ENCODE measurements at places on chromosomes 13 and 19.
A peak's percentile ranks its signal among the peaks of the same experiment; 100 is the strongest.

DNA sequence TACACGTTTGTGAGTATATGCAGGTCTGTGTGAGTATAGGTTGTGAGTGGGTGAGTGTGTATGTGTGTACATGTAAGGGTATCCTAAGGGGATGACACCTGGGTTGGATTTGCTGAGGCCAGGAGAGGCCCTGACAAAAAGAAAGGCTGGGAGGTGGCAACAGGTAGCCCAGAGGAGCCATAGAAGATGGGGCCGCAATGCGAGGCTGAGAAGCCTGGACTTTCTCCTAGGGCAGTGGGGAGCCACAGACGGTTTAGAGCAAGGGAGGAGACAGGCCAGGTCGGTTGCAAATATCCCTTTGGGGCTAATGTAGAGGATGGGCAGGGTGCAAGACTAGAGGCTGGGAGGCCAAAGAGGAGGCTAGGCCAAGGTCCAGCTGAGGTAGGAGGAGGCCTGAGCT is 54.3 kb downstream of the CELF5 start:
- DNase-seq, result no peak

GRCh38 chr13:31274390-31274789 is 74.6 kb downstream of the B3GLCT start:
- DNase-seq, result no peak

DNA sequence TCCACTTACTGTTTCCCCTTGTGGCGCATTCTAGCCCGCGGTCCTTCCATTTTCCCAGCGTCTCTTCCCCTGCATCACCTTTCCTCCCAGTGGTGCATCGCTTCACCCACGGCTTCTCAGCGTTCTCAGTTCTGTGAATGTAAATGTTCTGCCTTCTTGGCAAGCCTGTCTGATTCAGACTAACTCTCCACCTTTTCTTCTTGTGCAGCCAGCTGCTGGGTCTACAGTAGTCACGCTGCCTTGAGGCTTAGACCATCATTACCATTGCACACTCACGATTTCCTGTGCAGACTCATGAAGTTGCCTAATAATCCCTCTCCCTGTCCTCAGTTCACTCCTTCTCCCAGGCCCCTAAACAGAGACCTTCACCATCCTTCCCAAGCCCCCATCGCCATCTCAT is 75.0 kb downstream of the DHRS12 start:
- DNase-seq, result no peak

DNA sequence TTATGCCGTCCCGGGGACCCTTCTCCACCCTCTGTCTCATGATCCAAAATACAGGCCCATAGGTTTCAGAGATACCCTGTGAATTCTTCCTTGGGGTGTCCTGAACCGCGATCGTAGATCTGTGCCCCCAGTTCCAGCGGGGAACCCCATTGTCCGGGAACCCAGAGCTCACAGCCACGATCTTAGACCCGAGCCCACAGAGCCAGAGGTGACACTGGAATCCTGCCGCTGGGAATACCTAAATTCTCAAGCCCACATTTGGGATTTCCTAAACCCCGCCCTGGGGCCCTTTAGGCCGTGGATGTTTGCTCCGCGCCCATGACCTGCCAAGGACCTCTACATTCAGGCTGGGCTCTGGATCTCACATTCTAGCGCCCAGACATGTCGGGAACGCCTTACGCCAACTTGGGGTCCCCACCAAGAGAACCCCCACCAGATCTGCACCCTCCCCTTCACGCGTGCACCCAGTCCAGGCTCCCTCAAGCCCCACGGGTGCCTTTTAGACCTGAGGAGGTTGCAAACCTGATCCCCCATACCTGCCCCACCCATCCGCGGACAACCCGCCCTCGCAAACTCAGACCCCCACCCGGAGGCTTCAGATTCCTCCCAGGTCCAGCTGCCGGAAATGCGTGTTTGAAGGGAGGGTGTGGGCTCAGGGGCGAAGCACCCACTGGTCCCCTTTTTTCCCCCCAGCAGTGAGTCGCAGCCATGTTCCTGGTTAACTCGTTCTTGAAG is 605 bp downstream of the CAPNS1 start:
- DNase-seq, result no peak

DNA sequence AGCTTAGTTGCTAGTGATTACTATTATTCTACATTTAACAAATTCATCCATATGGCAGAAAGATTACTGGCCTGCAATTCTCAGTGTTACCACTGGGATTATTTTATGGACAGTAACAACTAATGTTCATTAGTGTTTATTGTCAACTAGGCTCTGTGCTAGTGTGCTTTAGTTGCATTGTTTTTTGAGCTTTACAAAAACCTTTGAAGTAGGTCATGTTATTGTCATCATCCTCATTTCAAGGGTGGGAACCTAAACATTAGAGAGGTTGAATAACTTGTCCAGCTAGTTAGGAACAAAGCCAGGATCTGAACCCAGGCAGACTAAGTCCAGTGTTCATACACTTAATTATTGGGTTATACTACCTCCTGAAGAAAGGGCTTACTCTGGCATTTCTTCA is 27.8 kb upstream of the TDRD3 start:
- no peak for DNase-seq

- peak; percentile 64 for DNase-seq
Measured at GRCh38 chr13:41613984-41614661, 156.8 kb downstream of the RGCC start.

DNA sequence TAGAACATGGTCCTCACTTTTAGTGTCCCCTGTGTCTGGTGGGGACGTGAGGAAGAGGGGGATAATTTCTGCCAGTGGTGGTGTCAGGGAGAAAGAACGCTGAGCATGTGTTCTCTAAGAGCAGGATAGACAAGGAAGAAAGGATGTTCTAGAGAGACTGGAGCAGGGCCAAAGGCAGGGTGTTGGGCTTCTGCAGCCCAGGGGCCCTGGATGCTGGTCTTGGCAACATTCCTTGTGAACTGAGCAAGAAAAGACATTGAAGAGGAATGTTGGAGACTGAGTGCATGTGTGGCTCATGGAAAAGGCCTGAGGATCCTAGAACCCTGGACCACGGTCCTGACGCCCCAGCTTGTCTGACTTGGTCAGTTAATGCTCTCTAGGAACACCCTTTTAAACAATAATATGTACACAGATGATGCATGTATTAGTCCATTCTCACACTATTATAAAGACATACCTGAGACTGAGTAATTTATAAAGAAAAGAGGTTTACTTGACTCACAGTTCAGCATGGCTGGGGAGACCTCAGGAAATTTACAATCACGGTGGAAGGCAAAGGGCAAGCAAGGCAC is 33.6 kb upstream of the SLC10A2 start:
- no peak for DNase-seq

- DNase-seq, result no peak
Measured at GRCh38 chr13:23868521-23868920, 20.7 kb downstream of the MIPEP start.

DNA sequence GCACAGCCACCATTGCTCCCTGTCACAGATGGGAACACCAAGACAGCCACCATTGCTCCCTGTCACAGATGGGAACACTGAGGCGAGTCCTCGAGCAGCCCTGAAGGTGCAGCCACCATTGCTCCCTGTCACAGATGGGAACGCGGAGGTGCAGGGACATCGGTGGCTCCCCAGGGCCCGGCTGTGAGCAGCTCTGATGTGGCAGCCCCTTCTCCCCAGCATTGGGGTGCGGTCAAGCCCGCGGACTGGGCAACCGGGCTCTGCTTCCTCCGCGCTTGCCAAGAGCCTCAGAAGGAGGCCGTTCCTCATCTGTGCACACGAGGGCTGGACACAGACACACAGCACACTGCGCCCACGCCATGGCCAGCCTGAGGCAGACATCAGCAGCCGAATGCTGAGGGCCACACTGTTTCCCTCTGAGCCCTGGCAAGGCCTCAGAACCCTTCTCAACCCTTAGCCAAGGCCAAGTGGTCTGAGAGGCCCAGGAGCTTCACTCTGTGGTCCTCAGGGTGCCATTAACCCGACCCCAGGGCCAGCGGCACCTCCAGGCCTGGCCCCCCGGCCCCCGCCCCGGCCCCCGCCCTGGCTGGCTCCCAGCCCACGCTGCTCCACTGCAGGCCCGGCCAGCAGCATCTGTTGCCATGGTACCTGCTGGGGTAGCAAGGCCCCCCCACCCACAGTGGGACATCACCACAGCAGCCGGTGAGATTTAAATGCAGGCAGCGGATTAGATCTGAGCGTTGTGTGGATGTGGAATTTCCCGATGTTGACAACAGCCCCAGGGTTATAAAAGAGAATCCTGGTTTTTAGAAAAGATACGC is 18.4 kb downstream of the C2CD4C start:
- DNase-seq, result no peak

GRCh38 chr13:50195045-50195444 is 179.8 kb downstream of the KCNRG start:
- DNase-seq, result no peak

DNA sequence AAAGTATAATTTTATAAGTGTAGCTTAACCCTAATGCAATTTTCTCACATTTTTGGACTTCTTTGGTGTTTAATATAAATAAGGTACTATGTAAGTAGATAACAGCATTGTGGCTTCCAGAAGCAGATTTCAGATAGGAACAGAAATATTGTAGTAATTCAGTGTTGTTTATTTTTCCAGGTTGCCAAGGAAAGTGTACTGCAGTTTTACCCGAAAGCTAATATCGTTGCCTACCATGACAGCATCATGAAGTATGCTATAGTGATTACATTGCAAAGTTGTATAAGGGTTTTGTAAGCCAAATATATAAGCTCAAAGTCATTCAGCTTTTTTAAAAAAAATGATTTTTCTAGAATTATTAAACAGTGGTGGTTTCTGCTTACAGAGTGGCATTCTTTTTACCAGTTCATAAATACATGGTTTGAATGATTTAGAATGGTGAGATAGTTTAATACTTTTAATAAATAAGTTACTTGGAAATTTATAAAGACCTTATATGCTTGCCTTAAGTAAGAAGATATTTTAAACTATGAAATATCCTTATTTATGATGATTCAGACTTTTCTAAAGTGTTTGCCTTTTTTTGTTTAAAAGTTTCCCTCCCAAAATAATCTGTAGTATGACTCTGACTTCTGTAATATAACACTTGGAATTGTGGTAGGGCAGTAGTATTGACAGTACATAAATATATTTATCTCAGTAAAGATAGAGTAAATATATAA is 3.7 kb downstream of the UBA2 start:
- no peak for DNase-seq

DNA sequence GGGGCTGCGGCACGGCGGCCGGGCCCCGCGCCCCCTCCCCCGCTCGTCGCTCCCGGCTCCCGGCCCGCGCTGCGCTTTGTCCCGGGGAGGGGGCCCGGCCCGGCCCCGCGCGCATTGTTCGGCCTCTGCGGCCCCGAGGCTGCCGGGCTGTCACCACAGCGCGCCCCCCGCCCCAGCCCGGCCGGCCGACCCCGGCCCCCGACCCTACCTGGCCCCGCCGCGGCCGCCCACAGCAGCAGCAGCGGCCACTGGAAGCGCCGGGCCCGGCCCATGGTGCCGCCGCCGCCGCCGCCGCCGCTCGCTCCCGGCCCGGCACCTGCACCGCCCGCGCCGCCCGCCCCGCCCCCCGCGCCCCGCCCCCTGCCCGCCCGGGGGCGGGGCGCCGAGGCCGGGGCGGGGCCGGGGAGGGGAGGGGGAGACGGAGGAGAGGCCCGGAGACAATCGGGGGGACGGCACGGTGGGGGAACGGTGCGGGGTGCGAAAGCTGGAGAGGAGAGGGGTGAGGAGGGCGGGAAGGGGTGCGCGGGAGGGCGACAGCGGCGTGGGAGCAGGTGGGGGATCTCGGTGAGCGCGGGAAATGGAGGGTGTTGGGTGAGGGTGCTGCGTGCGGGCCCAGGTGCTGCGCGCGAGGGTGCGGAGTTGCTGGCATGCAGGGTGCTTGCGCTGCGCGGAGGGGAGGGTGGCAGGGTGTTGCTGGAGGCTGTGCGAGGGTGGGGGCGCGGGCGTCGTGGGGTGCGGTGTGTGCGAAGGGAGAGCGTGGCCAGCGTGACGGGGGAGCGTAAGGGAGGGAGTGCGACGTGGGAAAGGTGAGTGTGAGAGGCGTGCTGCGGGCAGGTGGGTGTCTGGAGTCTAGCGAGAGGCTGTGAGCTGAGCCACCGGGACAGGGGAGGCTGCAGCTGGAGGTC is at the start of gene CADM4:
Gene CADM4, minus strand, starts transcription at position 332 of the 905 bp plus-strand sequence. Its CDS starts 60 bp downstream, at position 272.
- DNase-seq, result peak; percentile 75

- DNase-seq, result no peak
Measured at GRCh38 chr13:24022568-24022967, 125.3 kb upstream of the C1QTNF9B start.

GRCh38 chr19:1417681-1418495 is 10.5 kb downstream of the DAZAP1 start:
- no peak for DNase-seq

GRCh38 chr19:33468361-33469170 is 53.0 kb downstream of the PEPD start:
- DNase-seq, result peak; percentile 43

DNA sequence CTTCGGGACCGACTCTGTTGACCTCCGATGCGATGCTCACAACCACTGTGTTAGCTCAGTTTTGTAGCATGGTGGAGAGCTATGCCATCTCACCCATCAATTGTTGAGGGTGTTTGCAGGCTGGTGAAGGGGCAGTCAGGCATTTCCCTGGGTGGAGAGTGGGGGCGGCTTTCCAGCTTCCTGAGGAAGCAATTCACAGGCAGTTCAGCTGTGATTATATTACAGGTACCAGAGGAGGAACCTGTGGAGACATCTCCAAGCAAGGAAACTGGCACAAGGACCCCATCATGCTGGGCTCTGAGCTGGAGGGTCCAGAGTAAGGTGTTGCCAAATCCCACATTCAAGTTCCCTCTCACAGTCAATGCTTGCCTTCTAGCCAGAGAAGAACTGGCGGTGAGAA is 166.0 kb upstream of the ZNF536 start:
- no peak for DNase-seq

DNA sequence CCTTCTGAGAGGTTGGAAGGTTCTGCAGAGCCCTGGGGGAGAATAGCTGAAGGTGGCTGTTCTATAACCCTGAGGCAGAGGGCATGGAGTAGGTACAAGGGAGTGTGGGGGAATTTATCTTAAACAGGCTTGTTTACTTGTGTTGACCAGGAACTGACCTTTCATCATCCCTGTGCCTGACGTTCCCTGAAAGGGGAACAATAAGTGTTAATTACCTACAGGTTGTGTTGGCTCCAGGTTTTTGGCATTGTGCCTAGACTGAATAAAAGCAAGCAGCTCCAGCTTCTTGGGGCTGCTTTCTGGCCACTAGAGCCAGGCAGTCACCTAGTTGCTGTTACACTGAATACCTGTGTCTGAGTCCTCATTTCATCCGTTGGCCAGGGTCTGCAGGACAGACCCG is 60.0 kb downstream of the ZNF627 start:
- no peak for DNase-seq
